Uterus (tissue), 4 donors: ENCODE measurements at places on chromosomes 4 and X. TPM values are rescaled to one million over a fixed set of nuclear protein-coding genes. Genes with fewer than 3 reads are reported as not detected.
A peak's percentile ranks its signal among the peaks of the same experiment; 100 is the strongest.

- H3K27ac ChIP-seq, result no peak overlapping the region
- no peaks in the 10 kb centered on the region for H3K27me3 ChIP-seq
- H3K4me1 ChIP-seq, result no peaks in the 10 kb centered on the region
- DNase-seq, result no peak
- H3K36me3 ChIP-seq, result no peaks in the 10 kb centered on the region
Measured at GRCh38 chr4:42845586-42845985, 46.9 kb upstream of the GRXCR1 start.

- no peaks in the 10 kb centered on the region for H3K27me3 ChIP-seq
- no peak overlapping the region for H3K27ac ChIP-seq
- no peak overlapping the region for H3K4me3 ChIP-seq
- H3K36me3 ChIP-seq, result no peaks in the 10 kb centered on the region
- no peaks in the 10 kb centered on the region for H3K4me1 ChIP-seq
Measured at GRCh38 chr4:149584722-149585121, 230.9 kb downstream of the IQCM start.

DNA sequence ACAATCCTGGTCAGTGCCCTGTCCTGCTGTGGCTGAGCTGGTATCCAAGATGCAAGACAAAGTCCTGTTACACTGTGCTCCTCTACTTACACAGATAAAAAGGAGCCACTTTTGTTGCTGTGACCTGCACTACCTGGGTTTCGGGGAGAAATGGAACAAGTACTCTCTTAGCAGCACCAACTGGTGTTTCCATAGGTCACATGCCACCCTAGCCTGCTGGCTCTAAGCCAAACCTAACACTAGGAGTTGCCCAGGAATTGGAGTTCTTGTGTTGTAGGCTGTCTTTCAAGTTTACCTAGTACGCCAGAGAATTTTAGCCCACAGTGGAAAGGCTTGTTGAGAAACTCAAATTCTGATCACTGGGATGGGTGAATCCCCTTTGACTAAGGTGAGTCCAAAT is 727.4 kb downstream of the FAM133A start:
- H3K27me3 ChIP-seq, result peaks cover 9% of the 10 kb centered on the region
- DNase-seq, result no peak
- no peaks in the 10 kb centered on the region for H3K4me1 ChIP-seq
- H3K4me3 ChIP-seq, result no peak overlapping the region
- H3K36me3 ChIP-seq, result no peaks in the 10 kb centered on the region
- no peak overlapping the region for H3K27ac ChIP-seq

DNA sequence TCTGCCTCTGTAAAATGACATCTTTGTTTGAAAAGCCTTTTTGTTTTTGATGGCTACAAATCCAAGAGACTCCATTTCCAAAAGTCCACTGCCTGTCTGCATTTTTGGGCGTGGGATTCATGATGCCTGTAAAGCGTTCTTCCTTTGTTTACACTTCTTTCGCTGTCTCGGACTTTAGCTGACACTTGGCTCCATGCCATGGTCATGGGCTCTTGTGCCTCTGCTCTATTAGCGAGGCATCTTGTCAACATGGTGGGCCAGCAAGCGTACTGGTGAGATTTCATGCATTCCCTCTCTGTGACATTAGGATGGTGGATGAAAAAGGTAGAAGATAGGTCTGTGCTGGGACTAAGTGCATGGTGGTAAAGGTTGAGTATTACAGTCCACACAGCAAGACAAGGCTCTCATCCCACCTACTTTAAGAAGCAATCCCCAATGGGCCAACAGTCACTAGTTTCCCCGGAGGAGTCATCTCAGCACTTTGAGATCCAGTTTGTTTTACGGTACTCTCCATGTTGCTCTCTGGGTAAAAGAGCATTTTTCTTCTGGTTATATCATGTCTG is 298.2 kb upstream of the KLF3 start:
- no peaks in the 10 kb centered on the region for H3K27me3 ChIP-seq
- H3K27ac ChIP-seq, result no peak overlapping the region
- DNase-seq, result no peak
- no peaks in the 10 kb centered on the region for H3K36me3 ChIP-seq

DNA sequence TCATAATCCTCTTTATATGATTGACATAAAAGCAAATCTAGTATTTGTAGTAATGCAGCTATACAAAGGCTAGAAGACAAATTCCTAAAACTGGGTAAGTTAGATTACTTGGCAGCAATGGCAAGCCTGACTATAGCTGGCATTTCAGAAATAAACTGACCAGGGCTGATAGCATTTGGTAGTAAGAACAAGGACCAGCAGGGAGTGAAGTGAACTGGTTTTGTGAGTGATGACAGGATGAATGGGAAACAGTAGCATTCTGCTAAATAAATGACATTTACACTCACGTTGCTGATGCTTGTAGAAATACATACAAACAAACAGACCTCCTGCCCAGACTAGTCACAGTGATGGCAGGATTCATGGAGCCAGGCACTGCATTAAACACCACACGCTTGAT is 31.5 kb upstream of the TNIP3 start:
- no peak overlapping the region for H3K27ac ChIP-seq
- no peak for DNase-seq
- H3K4me3 ChIP-seq, result no peak overlapping the region
- H3K4me1 ChIP-seq, result no peaks in the 10 kb centered on the region
- no peaks in the 10 kb centered on the region for H3K36me3 ChIP-seq

- peak overlapping the region; percentile 42 for H3K27ac ChIP-seq
- no peaks in the 10 kb centered on the region for H3K4me1 ChIP-seq
- DNase-seq, result no peak
- H3K36me3 ChIP-seq, result no peaks in the 10 kb centered on the region
Measured at GRCh38 chr4:85402371-85402770, 72.6 kb upstream of the ARHGAP24 start.

DNA sequence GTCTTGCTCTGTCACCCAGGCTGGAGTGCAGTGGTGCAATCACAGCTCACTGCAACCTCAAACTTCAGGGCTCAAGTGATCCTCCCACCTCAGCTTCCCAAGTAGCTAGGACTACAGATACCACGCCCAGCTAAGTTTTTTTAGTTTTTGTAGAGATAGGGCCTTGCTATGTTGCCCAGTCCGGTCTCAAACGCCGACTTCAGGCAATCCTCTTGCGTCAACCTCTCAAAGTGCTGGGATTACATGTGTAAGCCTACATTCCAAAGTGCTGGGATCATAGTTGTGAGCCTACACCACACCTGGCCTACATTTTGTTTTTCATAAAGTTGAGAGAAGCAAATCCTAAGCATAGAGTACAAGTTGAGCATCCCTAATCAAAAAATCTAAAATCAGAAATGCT is 42.2 kb downstream of the SMARCA5 start:
- no peak overlapping the region for H3K4me3 ChIP-seq
- no peaks in the 10 kb centered on the region for H3K36me3 ChIP-seq
- no peak overlapping the region for H3K27ac ChIP-seq
- no peak for DNase-seq
- no peaks in the 10 kb centered on the region for H3K27me3 ChIP-seq

DNA sequence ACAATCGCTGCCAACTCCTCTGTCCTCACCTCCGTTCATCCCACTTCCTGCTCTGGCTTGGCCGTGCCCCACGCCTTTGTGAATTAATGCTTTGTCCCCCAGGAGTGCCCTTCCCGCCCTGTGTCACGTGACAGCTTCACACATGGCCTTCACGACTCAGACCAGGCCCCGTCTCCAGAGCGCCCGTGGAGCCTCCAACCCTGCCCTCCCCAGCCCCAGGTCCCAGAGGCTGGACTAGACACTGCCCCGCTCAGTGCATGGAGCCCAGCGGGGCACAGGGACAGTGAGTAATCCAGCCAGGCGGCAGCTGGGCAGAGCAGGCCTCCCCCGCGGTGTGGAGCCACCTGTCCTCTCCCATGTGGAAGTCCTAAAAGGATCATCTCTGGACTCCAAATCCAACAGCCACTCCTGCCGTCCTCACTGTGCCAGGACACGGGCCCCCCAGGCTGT is 7.4 kb downstream of the ADRA2C start:
- no peak for DNase-seq
- H3K27me3 ChIP-seq, result no peaks in the 10 kb centered on the region
- no peaks in the 10 kb centered on the region for H3K4me1 ChIP-seq
- H3K27ac ChIP-seq, result no peak overlapping the region

GRCh38 chrX:53246231-53246630 is 21.2 kb upstream of the KDM5C start:
- H3K27ac ChIP-seq, result no peak overlapping the region
- H3K27me3 ChIP-seq, result no peaks in the 10 kb centered on the region
- no peaks in the 10 kb centered on the region for H3K36me3 ChIP-seq
- H3K4me1 ChIP-seq, result no peaks in the 10 kb centered on the region
- no peak for DNase-seq

GRCh38 chrX:94961730-94962129 is 1287.7 kb downstream of the FAM133A start:
- no peaks in the 10 kb centered on the region for H3K36me3 ChIP-seq
- no peaks in the 10 kb centered on the region for H3K4me1 ChIP-seq
- no peak overlapping the region for H3K27ac ChIP-seq
- DNase-seq, result no peak
- H3K4me3 ChIP-seq, result no peak overlapping the region

- H3K36me3 ChIP-seq, result no peaks in the 10 kb centered on the region
- no peak overlapping the region for H3K4me3 ChIP-seq
- no peak overlapping the region for H3K27ac ChIP-seq
- no peak for DNase-seq
- no peaks in the 10 kb centered on the region for H3K27me3 ChIP-seq
- no peaks in the 10 kb centered on the region for H3K4me1 ChIP-seq
Measured at GRCh38 chr4:107863850-107864371, 39.2 kb downstream of the SGMS2 start.

- no peaks in the 10 kb centered on the region for H3K4me1 ChIP-seq
- no peaks in the 10 kb centered on the region for H3K27me3 ChIP-seq
- no peaks in the 10 kb centered on the region for H3K36me3 ChIP-seq
- no peak overlapping the region for H3K27ac ChIP-seq
- DNase-seq, result no peak
- no peak overlapping the region for H3K4me3 ChIP-seq
Measured at GRCh38 chr4:158816955-158817354, 48.1 kb downstream of the FNIP2 start.

DNA sequence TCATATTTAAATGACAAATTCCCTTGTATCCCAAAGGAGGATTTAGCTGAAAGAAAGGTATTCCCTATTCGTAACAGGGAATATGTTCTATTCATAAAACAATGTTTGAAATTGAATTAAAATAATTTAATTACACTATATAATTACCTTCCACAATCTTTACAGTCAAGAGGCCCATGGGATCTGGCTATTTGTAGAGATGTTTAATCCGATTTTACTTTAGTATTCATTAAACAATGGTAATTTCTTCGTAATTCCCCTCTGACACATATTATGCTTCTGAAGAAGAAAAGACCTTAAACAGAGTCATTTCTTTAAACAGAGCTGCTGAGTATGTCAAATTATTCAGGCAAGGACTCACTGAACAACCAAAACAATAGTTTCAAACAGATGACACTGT is 98.8 kb downstream of the MAGEC1 start:
- no peak for DNase-seq
- no peaks in the 10 kb centered on the region for H3K27me3 ChIP-seq
- no peak overlapping the region for H3K4me3 ChIP-seq
- H3K36me3 ChIP-seq, result no peaks in the 10 kb centered on the region
- H3K4me1 ChIP-seq, result no peaks in the 10 kb centered on the region

DNA sequence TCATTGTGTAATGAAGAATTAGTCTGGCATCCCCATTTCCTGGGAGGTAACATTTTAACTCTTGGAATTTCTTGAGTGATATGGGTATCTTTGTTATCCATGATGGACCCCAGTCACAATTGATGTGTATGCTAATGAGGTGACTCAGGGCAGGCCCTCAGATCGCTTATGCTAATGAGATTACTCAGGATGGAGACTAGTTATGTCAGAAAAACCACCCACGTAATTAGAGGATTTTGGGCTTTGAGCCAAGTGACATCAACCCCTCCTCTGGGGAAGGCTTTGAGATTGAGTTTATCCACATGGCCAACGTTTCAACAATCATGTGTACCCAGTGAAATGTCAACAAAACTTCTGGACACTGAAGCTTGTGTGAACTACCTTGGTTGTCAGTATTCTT is 772.7 kb downstream of the STPG2 start:
- no peaks in the 10 kb centered on the region for H3K27me3 ChIP-seq
- no peak for DNase-seq
- H3K36me3 ChIP-seq, result no peaks in the 10 kb centered on the region
- H3K27ac ChIP-seq, result no peak overlapping the region
- H3K4me1 ChIP-seq, result no peaks in the 10 kb centered on the region

DNA sequence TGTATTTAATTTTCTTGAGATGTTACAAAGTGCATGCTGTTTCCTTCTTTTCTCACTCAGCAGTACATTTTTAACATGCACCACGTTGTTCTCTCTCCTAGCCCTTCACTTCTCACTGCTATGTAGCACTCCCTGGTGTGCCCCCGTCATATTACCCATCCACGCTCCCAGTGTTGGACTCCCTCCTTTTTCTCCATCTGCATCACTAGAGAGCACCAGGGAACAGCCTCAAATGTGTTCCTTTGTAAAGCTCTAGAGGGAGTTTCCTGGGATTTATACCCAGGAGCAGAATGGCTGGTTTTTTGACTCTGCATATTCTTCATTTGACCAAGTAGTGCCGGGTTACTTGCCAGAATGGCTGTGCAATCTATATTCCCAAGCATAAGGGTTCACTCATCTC is 240.3 kb upstream of the ANXA3 start:
- no peaks in the 10 kb centered on the region for H3K36me3 ChIP-seq
- no peaks in the 10 kb centered on the region for H3K27me3 ChIP-seq
- no peak overlapping the region for H3K4me3 ChIP-seq
- H3K27ac ChIP-seq, result no peak overlapping the region

- no peak overlapping the region for H3K27ac ChIP-seq
- no peak for DNase-seq
- H3K36me3 ChIP-seq, result no peaks in the 10 kb centered on the region
- H3K4me3 ChIP-seq, result no peak overlapping the region
- no peaks in the 10 kb centered on the region for H3K27me3 ChIP-seq
Measured at GRCh38 chrX:9318766-9319165, 146.1 kb upstream of the TBL1X start.

GRCh38 chr4:102554482-102554881 is 53.3 kb downstream of the NFKB1 start:
- no peaks in the 10 kb centered on the region for H3K27me3 ChIP-seq
- H3K27ac ChIP-seq, result peak overlapping the region; percentile 72
- H3K4me1 ChIP-seq, result peaks cover 21% of the 10 kb centered on the region
- H3K36me3 ChIP-seq, result no peaks in the 10 kb centered on the region

GRCh38 chr4:167642250-167642649 is 408.0 kb upstream of the SPOCK3 start:
- H3K27ac ChIP-seq, result no peak overlapping the region
- H3K4me3 ChIP-seq, result no peak overlapping the region
- H3K4me1 ChIP-seq, result no peaks in the 10 kb centered on the region
- H3K27me3 ChIP-seq, result no peaks in the 10 kb centered on the region
- no peak for DNase-seq

DNA sequence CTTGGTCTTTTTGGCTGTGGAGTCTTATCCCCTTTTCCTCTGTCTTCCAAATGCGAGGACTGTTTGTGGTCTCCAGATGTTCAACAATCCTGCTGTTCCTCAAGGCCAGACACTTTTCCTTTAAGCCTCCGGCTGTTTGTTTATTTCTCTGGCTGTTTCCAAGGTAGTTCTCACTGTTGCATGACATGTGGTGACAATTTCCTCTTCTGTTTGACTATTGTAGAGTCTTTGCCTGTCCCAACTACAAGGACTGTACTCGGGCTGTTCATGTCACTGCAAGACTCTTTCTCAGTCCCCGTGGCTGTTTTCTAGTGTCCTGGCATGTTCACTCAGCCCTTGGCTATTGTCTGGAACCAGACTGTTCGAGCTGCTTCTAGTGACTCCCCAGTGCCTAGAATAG is 50.6 kb downstream of the ZNF157 start:
- H3K27me3 ChIP-seq, result no peaks in the 10 kb centered on the region
- H3K27ac ChIP-seq, result no peak overlapping the region
- H3K4me3 ChIP-seq, result no peak overlapping the region
- no peak for DNase-seq

The ARMCX6 gene
- 34.4 TPM for total RNA-seq

The TRPC5OS gene
- not detected for total RNA-seq

The OTUD6A gene
- total RNA-seq, result not detected

The EVC gene
- total RNA-seq, result 4.9 TPM

The BDH2 gene
- 39.7 TPM for total RNA-seq
